ENCODE measurements at places on chromosomes 11 and 22.
A peak's percentile ranks its signal among the peaks of the same experiment; 100 is the strongest.

- DNase-seq = peak; percentile 70
These were observed 57.1 kb downstream of the PARVB start for GRCh38 chr22:44080936-44081861.

DNA sequence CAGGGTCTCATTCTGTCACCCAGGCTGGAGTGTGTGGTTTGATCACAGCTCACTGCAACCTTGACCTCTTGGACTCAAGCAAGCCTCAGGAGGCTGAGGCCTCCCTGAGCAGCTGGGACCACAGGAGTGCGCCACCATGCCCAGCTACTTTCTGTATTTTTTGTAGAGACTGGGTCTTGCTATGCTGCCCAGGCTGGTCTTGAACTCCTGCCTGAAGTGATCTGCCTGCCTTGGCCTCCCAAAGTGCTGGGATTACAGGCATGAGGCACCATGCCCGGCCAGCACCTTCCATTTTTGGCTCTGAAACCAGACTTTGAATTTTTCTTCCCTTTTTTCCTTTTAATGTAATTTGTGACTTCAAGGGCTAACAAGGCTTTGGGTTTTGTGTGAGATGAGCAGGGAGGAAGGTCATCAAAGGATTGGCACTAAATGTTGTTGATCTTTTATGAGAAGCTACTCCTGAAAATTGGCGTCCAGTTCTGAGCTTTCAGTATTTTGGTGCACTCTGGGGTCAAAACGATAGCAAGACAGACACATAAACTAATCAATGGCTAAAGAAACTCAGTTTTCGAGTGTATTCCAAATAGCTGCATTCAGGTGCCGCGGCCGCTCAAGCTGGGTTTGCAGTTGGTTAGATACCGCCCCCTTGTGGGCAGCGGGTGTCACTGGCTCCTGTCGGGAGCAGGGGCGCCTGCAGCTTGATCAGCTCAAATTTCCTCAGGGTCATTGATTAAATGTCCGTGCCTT is 51.9 kb upstream of the CLMP start:
- DNase-seq = peak; percentile 75

DNA sequence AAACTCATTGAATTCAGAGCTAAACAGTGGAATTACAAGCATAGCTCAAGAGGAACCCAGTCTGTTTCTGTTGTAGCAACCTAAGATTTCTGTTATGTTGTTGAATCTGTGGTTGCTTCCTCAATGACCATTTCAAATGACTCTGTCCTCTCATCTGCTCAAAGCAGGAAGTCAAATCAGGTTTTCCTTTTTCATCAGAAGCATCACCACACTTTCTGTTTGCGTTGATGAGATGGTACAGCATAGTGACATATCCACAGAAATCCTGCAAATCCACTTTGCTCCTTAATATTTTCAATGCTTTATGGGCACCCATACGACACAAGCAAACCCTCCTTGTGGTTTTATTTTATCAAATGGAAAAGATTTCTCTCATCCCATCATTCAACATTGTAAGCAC is 12.6 kb upstream of the UCP2 start:
- peak; percentile 17 for DNase-seq

- DNase-seq = peak; percentile 63
These were observed 1.5 kb downstream of the HIPK3 start for GRCh38 chr11:33258631-33259205.

Measured in AG10803 (cell line).